ENCODE measurements at places on chromosomes 5 and 9. TPM values are rescaled to one million over a fixed set of nuclear protein-coding genes. Genes with fewer than 3 reads are reported as not detected.

KCNIP1 gene
- 0.82 TPM for total RNA-seq

WNT8A gene
- total RNA-seq: not detected

GRCh38 chr5:132873119-132873929 lies at the start of gene LEAP2:
Gene LEAP2 (plus strand): TSS chr5:132873668. CDS start chr5:132873695, 27 bp downstream.
- no peak within 1 kb of the TSS for H3K27ac ChIP-seq
- H3K4me3 ChIP-seq: no peak within 1 kb of the TSS
- DNase-seq: no peak
- H3K27me3 ChIP-seq: no peaks in the 10 kb centered on the region
- H3K4me1 ChIP-seq: no peaks in the 10 kb centered on the region

- peaks cover 11% of the 10 kb centered on the region for H3K4me1 ChIP-seq
- H3K27me3 ChIP-seq: no peaks in the 10 kb centered on the region
- no peak overlapping the region for H3K27ac ChIP-seq
- 0 out of 2 replicates have a peak, but pooled peaks cover 2% of the 10 kb centered on the region for H3K36me3 ChIP-seq
- H3K4me3 ChIP-seq: no peak overlapping the region
- DNase-seq: no peak
Observed at GRCh38 chr9:115341426-115341825, 223.5 kb upstream of the TNC start.

GRCh38 chr9:121386442-121387175 lies 16.6 kb upstream of the STOM start:
- no peak for DNase-seq
- no peaks in the 10 kb centered on the region for H3K36me3 ChIP-seq
- peak overlapping the region; percentile 44 for H3K4me3 ChIP-seq
- H3K4me1 ChIP-seq: peaks cover 23% of the 10 kb centered on the region

DNA sequence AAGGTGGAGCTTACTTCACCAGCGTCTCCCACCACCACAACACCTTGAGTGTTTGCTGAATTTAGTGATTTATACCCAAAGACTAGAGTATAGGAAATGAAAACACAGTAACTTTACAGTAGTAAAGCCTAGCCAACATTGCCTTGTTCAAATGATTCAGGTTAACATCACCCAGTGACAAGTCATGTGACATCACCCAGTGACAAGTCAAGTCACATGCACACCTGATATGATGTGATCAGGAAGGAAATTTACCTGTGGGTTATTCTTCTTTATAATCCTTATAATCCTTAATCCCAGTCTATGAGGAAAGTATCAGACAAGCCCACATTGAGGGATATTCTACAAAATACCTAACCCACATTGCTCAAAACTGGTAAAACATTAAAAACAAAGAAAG lies 545.6 kb upstream of the MEF2C start:
- DNase-seq: no peak
- H3K27ac ChIP-seq: no peak overlapping the region
- H3K4me3 ChIP-seq: no peak overlapping the region
- H3K27me3 ChIP-seq: no peaks in the 10 kb centered on the region
- no peaks in the 10 kb centered on the region for H3K36me3 ChIP-seq
- peaks cover 7% of the 10 kb centered on the region for H3K4me1 ChIP-seq

DNA sequence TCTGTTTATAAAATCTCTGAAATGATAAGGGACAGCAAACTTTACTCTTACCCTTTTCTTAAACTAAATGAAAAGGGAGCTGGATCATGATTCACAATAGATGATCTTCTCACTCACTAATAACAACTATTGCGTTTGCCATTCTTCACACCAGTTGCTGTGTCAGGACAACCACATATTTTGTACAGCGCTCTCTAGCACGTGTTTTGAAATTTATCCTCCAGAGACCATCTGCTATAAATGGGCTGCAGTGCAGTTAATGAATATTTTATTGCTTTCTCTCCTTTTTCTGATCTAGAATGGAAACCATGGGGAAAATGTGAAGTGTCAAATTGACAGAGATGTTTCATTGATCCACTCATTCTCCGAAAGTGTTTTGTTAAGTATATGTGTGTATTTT lies 258.4 kb upstream of the CCNH start:
- H3K4me1 ChIP-seq: no peaks in the 10 kb centered on the region
- H3K27me3 ChIP-seq: no peaks in the 10 kb centered on the region
- DNase-seq: no peak
- H3K36me3 ChIP-seq: no peaks in the 10 kb centered on the region
- H3K27ac ChIP-seq: no peak overlapping the region
- no peak overlapping the region for H3K4me3 ChIP-seq

GRCh38 chr5:145495741-145496140 lies 339.4 kb downstream of the PRELID2 start:
- no peaks in the 10 kb centered on the region for H3K36me3 ChIP-seq
- H3K4me1 ChIP-seq: peaks cover 11% of the 10 kb centered on the region
- H3K27ac ChIP-seq: no peak overlapping the region
- no peak overlapping the region for H3K4me3 ChIP-seq

- H3K27me3 ChIP-seq: no peaks in the 10 kb centered on the region
- H3K4me3 ChIP-seq: no peak overlapping the region
- no peaks in the 10 kb centered on the region for H3K4me1 ChIP-seq
- DNase-seq: no peak
- no peaks in the 10 kb centered on the region for H3K36me3 ChIP-seq
- H3K27ac ChIP-seq: no peak overlapping the region
Observed at GRCh38 chr9:88898039-88898720, 93.1 kb upstream of the S1PR3 start.

ANKRD18A gene
- total RNA-seq: 12.9 TPM

GRCh38 chr5:36875790-36876298 lies 725 bp upstream of the NIPBL start:
- peak overlapping the region; percentile 94 for H3K4me3 ChIP-seq
- H3K27me3 ChIP-seq: no peaks in the 10 kb centered on the region
- DNase-seq: peak; percentile 67
- peak overlapping the region; percentile 95 for H3K27ac ChIP-seq

DNA sequence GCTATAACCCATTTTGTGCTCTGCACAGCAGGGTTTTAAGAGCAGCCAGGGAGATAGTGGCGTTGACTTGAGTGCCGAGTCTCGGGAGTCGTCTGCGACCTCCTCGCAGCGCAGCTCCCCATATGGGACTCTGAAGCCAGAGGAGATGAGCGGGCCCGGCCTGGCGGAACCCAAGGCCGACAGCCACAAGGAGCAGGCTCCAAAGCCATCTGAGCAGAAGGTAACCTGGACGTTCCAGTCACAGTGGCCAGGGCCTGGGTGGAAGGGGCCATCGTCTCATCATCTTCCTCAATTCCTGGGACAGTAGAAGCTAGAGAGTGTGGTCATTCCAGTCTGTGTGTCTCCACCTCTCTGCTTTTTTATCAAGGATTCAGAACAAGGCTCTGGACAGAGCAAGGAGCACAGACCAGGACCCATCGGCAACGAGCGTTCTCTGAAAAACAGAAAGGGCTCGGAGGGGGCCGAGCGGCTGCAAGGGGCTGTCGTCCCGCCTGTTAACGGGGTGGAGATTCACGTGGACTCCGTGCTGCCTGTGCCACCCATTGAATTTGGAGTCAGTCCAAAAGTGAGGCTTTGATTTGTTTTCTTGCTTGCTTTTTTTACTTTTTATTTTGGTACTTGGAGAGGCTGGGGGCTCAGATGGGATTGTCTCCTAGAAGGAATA lies 20.2 kb upstream of the POMT1 start:
- no peak overlapping the region for H3K4me3 ChIP-seq
- no peak for DNase-seq
- no peaks in the 10 kb centered on the region for H3K4me1 ChIP-seq
- H3K27ac ChIP-seq: peak overlapping the region; percentile 55
- no peaks in the 10 kb centered on the region for H3K27me3 ChIP-seq

PRELID1 gene
- 235 TPM for total RNA-seq

- H3K27me3 ChIP-seq: peaks cover 3% of the 10 kb centered on the region
- no peak overlapping the region for H3K4me3 ChIP-seq
Observed at GRCh38 chr5:72459089-72459661, 48.0 kb downstream of the ZNF366 start.

DNA sequence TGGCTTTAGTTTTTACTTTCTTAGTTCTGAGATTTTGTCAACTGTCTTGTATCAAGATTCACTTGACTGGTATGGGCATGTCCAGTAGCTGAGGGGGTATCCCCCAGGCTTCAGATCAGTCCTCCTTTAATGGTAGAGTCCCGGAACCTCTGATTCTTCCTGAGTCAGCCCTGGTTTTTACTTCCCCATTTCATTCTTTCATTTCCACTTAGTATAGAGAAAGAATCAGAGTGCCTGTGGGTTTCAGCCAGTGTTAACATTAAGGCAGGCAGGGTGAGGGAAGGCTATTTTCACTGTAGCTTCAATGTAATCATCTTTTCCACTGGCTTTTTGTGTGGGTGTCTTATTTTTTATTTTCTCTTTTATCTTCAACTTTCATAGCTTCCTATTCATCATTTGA lies 8.3 kb upstream of the COMMD10 start:
- no peaks in the 10 kb centered on the region for H3K36me3 ChIP-seq
- H3K4me3 ChIP-seq: no peak overlapping the region
- H3K4me1 ChIP-seq: no peaks in the 10 kb centered on the region
- no peak overlapping the region for H3K27ac ChIP-seq

DNA sequence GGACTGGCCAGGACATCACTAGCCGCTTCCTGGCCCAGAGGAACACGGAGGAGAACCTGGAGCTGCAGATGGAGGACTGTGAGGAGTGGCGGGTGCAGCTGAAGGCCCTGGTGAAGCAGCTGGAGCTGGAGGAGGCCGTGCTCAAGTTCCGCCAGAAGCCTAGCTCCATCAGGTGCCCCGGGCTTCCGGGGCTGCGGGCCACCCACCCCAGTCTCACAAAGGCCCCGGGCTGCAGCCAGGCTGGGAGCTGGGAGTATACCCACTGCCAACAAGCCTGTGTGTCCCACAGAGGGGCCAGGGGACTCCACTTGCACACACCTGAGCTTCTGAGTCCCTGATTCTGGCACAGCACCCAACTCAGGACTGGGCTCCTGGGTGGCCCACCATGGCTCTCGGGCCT lies 1.7 kb upstream of the RABL6 start:
- H3K27me3 ChIP-seq: peaks cover 30% of the 10 kb centered on the region
- peak overlapping the region; percentile 78 for H3K4me3 ChIP-seq
- peaks cover 21% of the 10 kb centered on the region for H3K4me1 ChIP-seq
- H3K27ac ChIP-seq: no peak overlapping the region

GRCh38 chr5:30539004-30539634 lies 654.4 kb upstream of the CDH6 start:
- H3K4me1 ChIP-seq: peaks cover 7% of the 10 kb centered on the region
- H3K4me3 ChIP-seq: no peak overlapping the region
- H3K27ac ChIP-seq: no peak overlapping the region
- no peaks in the 10 kb centered on the region for H3K36me3 ChIP-seq

GRCh38 chr9:132126680-132127236 lies 35.1 kb upstream of the NTNG2 start:
- peak overlapping the region; percentile 15 for H3K4me3 ChIP-seq
- H3K27ac ChIP-seq: no peak overlapping the region
- peaks cover 65% of the 10 kb centered on the region for H3K4me1 ChIP-seq
- DNase-seq: no peak
- H3K27me3 ChIP-seq: peaks cover 14% of the 10 kb centered on the region
- no peaks in the 10 kb centered on the region for H3K36me3 ChIP-seq
